ENCODE measurements at places on chromosomes 13 and 19.
A peak's percentile ranks its signal among the peaks of the same experiment; 100 is the strongest.

GRCh38 chr13:32497589-32497988 is 41.0 kb downstream of the N4BP2L2 start:
- no peak for DNase-seq

DNA sequence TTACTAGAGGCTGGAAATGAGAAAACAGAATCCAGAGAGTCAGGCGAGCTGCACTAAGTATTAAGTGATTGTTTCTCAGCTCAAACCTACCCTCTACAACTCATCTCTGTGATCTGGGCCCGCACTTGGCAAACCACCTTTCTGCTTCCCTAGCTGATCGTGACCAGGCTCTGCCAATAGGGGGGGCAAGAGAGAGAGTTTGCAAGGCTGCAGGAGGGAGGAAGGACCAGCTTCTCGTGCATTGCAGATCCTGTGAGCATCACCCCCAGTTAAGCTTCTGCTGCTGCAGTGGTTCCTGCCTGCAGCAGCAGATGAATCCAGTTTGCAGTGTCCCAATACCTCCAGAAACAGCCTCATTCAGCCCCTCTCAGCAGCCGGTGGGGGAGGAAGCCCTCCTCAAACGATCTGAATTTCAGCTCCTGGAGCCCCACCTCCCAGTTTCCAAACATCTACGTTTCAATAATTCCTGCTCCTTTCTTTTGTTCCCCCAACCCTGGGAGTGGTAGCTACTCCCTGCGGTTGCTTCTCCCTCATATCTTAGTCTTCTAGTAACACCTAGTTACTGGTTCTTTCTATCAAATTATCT is 20.0 kb downstream of the XRCC1 start:
- DNase-seq = no peak

DNA sequence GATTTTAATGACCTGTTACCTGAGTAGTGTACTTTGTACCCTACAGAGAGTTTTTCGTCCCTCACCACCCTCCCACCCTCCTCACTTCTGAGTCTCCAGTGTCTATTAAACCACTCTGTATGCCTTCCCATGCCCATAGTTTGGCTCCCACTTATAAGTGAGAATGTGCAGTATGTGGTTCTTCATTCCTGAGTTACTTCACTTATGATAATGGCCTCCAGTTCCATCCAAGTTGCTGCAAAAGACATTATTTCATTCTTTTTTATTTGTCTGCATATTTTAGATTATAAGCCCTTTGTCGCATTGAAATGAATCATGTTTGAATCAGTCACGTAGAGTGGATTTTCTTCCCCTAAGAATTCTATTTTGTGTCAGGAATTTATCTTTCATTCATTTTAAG is 12.2 kb upstream of the HTR2A start:
- no peak for DNase-seq

DNA sequence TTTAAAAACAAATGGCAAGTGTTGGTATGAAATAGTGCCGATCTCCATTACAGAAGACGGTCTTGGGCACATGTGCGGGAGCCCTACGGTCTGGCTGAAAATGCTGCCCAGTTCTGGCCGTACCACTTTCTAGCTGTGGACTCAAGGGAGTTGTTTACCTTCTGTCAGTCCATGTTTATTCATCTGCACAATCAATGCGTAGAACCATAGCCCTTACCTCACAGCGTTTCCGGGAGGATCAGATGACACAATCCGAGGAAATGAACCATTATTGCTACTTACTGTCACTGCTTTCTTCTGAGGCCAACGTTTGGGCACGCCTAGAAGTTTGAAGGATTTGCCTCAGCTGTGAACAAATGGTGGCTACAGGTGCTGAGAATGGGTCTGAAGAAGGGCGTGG is 31.2 kb downstream of the GADD45B start:
- peak; percentile 75 for DNase-seq

GRCh38 chr13:112687836-112688559 is 1.8 kb upstream of the ATP11A start:
- no peak for DNase-seq

All from HCT116 (cell line).